ENCODE measurements at places on chromosomes 6 and 20.

- no peak for DNase-seq
Measured at GRCh38 chr6:52373151-52373690, 11.3 kb downstream of the PAQR8 start.

DNA sequence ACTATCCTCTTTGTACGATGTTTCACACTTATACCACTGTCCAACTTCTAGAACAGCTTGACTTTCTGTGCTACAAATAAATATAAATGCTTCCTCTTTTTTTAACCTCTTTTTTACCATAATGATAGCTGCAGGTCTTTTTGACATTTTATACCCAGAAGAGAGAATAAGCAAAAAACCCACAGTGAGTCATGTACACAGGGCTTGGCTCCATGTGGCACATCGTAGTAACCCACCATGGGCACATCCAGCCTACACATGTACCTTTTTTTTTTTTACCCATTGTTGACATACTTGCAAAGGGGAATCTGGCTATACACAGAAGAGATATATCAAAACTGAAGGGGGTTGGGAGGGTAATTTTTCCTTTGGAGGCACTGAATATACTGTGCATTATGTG lies 59.5 kb upstream of the RSPO3 start:
- DNase-seq: no peak

DNA sequence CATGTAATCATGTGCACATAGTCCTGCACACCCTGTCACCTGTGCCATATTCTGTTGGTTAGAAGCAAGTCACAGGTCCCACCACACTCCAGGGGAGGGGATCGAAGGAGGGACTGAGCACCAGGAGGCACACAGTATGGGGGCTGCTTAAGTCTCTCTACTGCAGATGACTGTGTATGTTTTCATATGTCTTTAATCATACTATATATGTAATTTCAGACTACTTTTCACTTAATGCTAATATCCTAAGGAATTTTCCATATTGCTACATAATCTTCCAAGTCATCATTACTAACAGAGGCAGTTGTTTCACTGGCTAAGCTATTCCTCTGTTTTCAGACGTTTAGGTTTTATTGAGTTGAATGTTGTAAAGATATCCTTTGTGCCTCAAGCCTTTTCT lies 10.8 kb downstream of the EFCAB8 start:
- DNase-seq: no peak

DNA sequence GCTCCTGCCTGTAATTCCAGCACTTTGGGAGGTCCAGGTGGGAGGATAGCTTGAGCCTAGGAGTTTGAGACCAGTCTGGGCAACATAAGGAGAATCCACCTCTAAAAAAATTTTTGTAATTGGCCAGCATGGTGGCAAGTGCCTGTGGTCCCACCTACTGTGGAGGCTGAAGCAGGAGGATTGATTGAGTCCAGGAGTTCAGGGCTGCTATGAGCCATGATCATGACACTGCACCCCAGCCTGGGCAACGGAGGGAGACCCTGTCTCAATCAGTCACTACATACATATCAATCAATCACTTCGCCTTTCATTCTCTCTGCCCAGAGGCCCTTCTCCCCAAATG lies 1.1 kb upstream of the STK38 start:
- no peak for DNase-seq

GRCh38 chr6:162157167-162157870 lies 570.2 kb downstream of the PRKN start:
- DNase-seq: no peak

DNA sequence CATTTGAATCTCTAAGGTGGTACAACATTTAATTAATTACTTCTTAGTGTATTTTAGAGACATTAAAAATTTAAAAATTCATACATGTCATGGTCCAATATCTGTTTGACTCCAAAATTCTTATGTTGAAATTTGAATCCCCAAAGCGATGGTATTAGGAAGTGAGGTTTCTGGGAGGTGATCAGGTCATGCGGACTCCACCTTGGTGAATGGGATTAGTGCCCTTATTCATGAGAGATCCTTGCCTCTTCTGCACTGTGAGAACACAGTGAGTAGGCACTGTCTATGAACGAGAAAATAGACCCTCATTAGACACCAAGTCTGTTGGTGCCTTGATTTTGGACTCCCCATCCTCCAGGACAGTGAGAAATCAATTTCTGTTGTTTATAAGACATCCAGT lies 254.7 kb downstream of the PTPRK start:
- DNase-seq: no peak

DNA sequence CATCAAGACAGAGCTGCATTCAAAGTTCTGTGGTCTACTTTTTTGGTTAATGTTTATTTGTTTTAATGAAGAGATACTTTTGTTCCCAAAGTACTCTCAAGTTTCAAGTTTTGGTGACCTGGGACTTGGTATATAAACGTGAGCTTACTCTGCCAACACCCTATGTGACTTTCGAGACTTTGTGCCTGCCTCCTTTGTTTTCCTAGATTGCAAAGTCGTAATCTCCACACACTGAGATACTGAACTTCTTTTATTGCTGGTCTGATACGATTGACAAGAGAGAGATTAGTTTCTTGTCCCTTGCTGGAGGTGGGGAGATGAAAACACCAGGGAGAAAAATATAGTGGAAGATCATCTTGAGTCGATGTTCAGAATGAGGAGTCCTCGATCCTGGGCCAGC lies 27.9 kb downstream of the PCNA start:
- no peak for DNase-seq

Data from GM12891 (cell line).